Fibroblast of skin of left biceps (primary cell): ENCODE measurements at places on chromosomes 12 and 14.

DNA sequence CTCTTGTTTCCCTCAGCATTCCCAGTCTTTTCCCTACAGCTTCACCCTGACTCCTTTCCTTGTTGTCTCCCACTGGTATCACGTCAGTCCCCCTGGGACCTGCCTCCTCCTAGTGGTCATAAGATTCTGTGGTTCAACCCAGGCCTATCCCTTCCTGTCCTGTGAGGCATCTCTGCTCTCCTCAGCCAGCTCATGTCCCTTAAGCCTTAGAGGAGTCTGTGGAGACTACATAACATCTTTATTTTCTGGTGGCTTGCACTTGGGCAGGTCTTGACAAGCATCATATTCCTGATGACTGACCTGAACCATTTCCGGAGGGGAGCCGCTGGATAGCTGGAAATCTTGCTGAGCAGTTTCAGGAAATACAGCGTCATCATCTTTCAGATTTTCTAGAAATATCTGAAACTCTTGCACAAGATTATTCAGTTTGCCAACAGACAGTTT, 688 bp downstream of the C12orf71 start:
- no peak for DNase-seq

- peak; percentile 45 for DNase-seq
These were observed 185.2 kb downstream of the AEBP2 start for GRCh38 chr12:19624491-19624890.

DNA sequence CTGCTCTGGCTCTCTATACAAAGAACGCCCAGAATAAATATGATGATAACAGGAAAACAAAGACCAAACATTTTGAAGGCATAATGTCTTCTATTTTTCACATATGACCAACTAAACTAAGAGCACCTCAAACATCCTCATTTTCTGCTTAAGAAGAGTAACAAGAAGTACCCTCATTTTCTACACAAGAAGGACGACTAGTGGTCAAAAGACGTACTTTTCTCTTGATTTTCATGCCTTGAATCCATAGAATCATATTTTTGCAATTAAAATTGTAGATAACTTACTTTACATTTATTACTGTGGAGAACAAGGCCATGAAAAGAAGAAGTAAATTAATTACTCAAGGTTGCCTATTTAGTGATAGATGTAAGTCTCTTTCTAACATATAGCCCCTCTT, 358.6 kb downstream of the DUSP6 start:
- peak; percentile 37 for DNase-seq

GRCh38 chr14:50233166-50233950, 2.0 kb upstream of the SOS2 start:
- no peak for DNase-seq

DNA sequence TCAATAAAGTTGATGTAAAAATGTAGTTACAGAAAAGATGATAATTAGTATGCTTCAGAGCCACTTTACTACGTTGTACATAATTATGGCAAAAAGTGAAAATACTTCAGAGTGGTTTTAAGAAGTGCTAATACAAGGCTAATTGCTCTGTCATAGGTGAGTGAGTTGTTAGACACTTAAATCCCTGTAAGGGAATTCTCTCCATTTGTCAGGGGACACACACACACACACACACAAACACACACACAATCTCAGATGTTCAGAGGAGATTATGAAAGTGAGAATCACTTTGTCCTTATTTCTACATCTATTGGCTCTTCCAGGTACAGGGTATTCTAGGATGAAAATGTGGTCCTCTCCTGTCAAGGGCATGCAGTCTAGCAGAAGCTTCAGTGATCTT, 208.3 kb upstream of the PELI2 start:
- DNase-seq = no peak
